ENCODE measurements at places on chromosomes 12 and 14.

DNA sequence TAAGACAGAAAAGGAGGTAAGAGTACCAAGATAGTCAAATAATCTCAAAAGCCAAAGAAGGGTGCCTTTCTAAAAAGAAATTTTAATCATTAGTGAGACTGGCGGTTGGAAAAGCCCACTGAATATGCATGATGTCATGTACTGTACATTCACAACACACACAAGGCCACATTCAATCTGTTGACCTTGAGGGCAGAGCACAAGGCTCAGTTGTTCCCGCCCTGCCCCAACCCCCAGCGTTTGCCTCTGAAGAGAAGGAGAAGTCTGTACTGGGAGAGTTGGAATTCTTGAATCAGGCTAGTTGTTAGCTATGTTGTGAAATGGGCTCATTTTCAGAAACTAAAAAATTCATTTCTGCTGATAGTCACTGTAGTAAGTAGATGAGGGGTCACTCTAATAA, 50.2 kb upstream of the NID2 start:
- no peak for DNase-seq

- DNase-seq, result no peak
Observed at GRCh38 chr12:123253641-123254459, 17.8 kb downstream of the CDK2AP1 start.

GRCh38 chr14:21711360-21711961, 37.8 kb upstream of the OR4E1 start:
- DNase-seq, result peak; percentile 14

GRCh38 chr12:109645194-109645593, 68.4 kb upstream of the FAM222A start:
- DNase-seq, result no peak

DNA sequence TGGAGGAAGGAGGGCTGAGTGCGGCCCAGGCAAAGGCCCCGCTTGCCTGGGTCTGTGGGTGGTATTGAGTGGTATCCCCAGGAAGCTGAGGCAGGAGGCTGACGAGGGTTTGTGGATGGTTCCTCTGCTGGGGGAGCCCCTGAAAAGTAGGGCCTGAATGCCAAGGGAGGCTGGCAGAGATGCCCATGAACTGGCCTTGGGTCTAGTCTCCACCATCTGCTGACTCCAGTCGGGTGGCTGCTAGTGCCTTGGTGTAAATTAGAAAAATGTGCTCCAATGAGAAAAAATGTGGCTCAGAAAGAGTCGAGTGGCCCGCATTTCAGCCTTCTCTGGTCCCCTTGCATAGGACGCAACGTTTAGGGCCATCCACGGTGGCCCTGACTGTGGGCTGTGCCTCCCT, 181.2 kb upstream of the PRMT8 start:
- DNase-seq, result no peak

DNA sequence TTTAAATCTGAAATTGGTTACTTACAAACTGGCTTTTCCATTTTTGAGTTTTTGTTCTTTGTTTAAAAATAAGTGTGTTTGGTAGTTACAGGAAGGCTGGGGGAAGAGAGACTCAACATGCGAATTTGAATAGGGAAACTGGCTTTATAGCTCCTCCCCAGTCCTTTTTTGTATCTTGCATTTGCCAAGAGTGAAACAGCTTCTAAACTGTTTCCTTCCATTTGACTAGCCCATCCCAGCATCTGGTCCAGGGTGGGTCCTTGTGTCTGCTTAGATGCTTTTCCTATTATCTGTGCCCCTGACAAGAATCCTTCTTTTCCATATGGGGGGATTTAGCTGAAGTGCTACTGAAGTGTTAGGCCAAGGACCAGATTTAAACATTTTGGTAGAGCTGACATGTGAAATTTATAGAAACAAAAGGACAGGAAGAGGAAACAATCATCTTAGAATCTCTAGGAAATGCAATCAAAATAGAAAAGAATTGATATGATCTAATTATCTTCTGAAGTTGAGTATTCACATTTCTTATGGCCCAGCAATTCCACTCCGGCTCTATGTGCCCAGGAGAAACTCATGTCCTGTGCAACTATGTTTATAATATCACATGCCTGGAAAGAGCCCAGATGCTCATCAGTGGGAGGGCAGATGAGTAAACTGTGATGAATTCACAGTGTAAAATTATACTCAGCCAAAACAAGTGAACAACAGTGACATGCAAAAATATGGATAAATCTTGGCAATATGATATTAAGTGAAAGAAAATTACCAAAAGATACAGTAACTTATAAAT, 7.4 kb downstream of the SMOC1 start:
- DNase-seq, result no peak

Measured in muscle of arm (tissue), 14 donors.